ENCODE measurements at places on chromosomes 1 and 21.

DNA sequence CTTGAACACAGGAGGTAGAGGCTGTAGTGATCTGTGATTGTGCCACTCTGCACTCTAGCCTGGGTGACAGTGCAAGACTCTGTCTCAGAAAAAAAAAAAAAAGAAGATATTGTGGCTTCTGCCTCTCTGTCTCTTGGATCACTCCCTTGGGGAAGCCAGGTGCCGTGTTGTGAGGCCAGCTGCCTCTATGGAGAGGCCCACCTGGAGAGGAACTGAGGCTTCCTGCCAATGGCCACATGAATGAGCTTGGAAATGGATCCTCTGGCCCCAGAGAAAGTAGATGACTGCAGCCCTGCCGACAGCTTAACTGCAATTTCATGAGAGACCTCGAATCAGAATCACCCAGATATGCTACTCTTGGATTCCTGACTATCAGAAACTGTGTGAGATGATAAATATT is 19.7 kb upstream of the AK2 start:
- H3K4me1 ChIP-seq = peaks cover 8% of the 10 kb centered on the region
- no peak overlapping the region for H3K27ac ChIP-seq
- no peak for DNase-seq
- H3K36me3 ChIP-seq = peaks cover 1% of the 10 kb centered on the region

- peaks cover 20% of the 10 kb centered on the region for H3K4me1 ChIP-seq
- peaks cover 37% of the 10 kb centered on the region for H3K27me3 ChIP-seq
- peak overlapping the region; percentile 72 for H3K4me3 ChIP-seq
- no peaks in the 10 kb centered on the region for H3K36me3 ChIP-seq
These were observed 1.7 kb upstream of the WNT9A start for GRCh38 chr1:227949341-227949921.

DNA sequence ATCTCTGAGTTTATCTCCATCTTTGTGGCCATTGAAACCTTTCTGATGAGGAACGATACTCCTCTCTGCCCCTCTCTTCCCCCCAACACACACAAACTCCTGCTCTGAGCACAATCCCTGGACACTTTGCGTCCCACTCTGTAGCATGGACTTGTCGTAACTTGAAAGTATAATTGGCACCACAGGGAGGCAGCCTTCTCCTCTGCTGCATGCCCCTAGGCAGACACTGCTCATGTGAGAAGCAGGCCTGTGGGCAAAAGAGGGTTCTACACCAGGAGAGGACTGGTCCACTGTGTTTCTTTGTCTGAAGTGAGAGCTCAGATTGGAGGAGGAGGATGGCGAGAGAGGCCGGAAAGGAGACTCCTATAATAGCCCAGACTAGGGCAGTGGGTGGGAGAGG is 3.8 kb upstream of the PARS2 start:
- peaks cover 12% of the 10 kb centered on the region for H3K4me1 ChIP-seq
- H3K36me3 ChIP-seq = no peaks in the 10 kb centered on the region
- peaks cover 9% of the 10 kb centered on the region for H3K27me3 ChIP-seq
- no peak overlapping the region for H3K4me3 ChIP-seq
- DNase-seq = no peak

GRCh38 chr21:39251326-39251725 is 62.1 kb downstream of the BRWD1 start:
- no peak overlapping the region for H3K4me3 ChIP-seq
- DNase-seq = no peak
- H3K27me3 ChIP-seq = no peaks in the 10 kb centered on the region
- peaks cover 45% of the 10 kb centered on the region for H3K36me3 ChIP-seq

DNA sequence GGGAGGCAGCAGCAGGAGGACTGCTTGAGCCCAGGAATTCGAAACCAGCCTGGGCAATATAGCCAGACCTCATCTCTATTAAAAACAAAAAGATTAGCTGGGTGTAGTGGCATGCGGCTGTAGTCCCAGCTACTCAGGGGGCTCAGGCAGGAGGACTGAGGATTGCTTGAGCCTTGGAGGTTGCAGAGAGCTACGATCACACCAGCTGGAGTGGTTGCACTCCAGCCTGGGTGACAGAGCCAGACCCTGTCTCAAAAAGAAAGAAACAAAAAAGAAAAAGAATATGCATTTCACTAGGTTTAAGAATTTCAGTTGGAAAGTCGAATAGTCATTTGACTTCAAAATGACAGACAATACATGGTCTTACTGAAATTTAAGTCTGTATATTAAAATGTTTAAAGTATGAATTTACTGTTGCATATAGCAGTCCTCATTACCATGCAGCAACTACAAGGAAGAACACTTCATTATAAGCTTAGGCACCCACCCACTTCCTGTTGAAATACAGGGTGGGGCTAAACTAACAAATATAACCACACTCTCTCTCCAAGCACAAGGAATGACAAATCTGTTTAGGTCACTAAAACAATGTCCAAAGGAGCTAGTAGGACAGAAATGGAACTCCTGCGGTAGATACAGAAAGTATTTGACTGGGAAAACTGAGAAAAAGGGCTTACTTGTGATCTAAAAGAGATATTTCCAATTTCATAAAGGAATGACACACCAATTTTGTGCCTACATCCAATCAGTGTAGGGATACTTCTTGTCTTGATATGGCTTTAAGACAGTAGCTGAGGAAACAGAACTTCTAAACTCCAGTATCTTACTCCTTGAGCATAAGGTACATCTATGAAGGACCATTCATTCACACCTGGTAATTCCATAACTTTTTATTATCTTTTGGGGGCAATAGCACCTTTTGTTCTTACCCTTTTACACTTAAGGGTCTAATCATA is 44.1 kb downstream of the GPR3 start:
- peaks cover 35% of the 10 kb centered on the region for H3K4me1 ChIP-seq
- no peak for DNase-seq
- peak overlapping the region; percentile 59 for H3K27ac ChIP-seq
- H3K4me3 ChIP-seq = no peak overlapping the region
- H3K36me3 ChIP-seq = peaks cover 3% of the 10 kb centered on the region

Data from mesothelial cell of epicardium (in vitro differentiated cells).